RWPE1 (cell line): ENCODE measurements at places on chromosomes 5 and 9.

GRCh38 chr5:128395073-128395472 lies 143.0 kb downstream of the FBN2 start:
- DNase-seq = no peak

- DNase-seq = no peak
Measured at GRCh38 chr5:131196331-131196730, 25.6 kb downstream of the LYRM7 start.

- peak; percentile 82 for DNase-seq
Measured at GRCh38 chr5:127040796-127041520, 10.6 kb upstream of the MARCHF3 start.

GRCh38 chr5:138698713-138699112 lies 54.5 kb upstream of the CTNNA1 start:
- DNase-seq = no peak

DNA sequence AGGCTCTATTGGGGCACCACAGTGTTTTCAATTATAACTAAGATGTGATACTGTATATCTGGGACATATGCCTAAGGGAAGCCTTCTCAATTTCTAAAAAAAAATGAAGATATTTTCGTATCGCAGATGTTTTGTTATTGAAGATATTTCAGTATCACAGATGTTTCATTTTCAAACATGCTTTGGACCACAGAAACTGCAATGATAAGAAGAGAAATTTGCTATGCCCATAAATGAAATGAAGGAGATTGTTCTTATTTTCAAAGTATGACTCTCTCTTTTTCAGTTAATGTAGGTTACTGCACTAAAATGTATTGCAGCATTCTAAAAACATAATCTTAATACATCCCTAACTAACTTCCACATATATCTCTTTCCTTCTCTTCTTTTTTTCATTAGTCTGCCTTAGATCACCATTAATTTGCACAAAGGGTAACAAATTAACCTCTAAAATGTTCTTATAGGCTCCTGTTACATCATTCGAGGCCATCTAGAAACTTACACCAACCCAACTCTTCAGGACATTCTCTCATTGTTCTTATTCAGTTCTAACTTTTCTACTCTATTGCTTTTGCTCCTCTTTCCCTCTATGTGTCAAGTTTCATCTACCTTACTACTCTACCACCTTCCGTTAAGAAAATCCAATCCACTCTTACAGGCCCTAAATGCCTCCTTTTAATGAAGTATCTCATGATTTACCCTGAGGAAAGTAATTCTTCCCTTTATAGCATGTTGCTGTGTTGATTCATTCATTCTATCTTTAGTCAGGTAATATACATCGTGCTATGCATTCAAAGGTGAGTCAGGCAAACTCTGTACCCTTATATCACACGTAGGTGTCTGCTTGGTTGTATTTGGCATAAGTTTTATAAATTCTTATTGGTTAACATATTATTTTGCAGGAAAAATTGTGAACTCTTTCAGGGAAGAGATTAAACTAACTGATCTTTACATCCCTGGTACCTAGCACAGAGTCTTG lies 70.5 kb downstream of the ST8SIA4 start:
- DNase-seq = no peak
